ENCODE measurements at places on chromosomes 5 and 9. TPM values are rescaled to one million over a fixed set of nuclear protein-coding genes. Genes with fewer than 3 reads are reported as not detected.

TOR2A gene
- 15.6 TPM for polyA plus RNA-seq

CFAP77 gene
- polyA plus RNA-seq: 0.94 TPM

EIF4E1B gene
- not detected for polyA plus RNA-seq

DEPDC1B gene
- polyA plus RNA-seq: 26.0 TPM

SLC25A2 gene
- polyA plus RNA-seq: not detected

PCDHB10 gene
- 7.9 TPM for polyA plus RNA-seq

TESK1 gene
- polyA plus RNA-seq: 30.4 TPM

EPB41L4A gene
- polyA plus RNA-seq: 23.0 TPM

DNA sequence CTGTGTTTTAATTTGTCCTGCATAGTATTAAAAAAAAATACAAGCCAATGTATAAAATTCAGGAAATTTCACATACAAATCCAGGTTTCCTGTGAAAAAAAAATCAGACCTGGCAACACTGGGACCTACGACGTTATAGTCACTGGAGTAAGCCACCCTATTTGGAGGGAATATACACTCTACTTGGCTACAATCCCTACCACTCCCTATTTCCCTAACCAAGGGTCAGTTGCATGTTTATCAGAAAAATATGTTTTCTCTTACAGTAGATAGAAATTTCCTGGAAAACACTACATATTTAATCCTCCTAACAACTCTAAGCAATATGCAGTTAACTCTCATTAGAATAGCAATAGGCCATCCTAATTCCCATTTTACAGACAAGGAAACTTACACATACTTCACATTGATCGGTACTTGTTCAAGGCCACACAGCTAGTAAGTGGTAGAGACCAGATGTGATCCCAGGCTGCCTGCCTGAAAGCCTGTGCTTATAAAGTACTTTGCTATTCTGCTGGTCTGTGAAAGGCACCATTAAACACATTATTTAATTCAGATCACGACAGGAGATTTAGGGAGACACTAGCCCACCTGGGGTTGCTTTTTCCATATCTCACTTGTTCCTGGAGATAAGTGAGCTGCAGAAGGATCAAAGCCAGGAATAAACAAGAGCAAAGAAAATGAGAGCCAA lies 70.8 kb downstream of the MFAP3 start:
- DNase-seq: no peak

DNA sequence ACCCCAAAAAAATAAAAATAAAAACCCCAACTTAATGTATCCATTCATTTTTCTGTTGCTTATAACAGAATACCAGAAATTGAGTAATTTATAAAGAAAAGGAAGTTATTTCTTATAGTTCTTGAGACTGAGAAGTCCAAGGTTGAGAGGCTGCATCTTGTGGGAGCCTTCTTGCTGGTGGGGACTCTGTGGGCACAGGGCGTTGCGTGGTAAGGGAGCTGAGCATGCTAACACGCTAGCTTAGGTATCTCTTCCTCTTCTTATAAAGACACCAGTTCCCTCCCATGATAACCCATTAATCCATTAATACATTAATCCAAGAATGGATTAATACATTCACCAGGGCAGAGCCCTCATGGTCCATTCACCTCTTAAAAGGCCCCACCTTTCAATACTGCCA lies 150.9 kb downstream of the ZSWIM6 start:
- DNase-seq: no peak

GRCh38 chr5:150085950-150086715 lies at the start of gene CSF1R:
Gene CSF1R (minus strand): TSS chr5:150086554. CDS start chr5:150086427, 127 bp downstream.
- DNase-seq: no peak

DNA sequence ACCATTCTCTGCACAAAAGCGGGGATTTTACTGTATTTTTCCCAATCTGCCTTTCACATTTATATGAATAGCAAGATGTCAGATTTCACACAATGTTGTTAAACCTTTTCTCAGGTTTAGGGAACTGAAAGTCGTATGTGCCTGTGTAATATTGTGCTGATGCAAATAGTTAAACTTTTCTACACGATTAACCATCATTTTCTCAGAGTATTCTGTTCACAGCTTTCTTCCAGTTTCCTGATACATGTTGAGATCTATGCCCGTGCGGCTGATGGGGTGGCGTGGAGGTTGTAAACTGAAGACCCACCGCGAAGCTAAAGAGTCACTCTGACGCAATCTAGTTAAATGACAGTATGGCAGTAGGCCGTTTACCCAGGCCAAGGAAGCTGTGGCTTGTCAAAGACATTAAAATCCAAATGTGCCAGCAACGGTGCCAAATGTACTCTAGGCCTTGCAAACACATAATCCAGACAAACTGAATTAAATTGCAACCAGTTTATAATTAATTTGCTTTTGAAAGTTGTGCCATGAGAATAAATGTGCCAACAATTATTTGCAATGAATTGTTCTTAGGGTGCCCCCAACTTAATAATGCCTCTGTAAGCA lies 145.7 kb downstream of the EBF1 start:
- no peak for DNase-seq

DNA sequence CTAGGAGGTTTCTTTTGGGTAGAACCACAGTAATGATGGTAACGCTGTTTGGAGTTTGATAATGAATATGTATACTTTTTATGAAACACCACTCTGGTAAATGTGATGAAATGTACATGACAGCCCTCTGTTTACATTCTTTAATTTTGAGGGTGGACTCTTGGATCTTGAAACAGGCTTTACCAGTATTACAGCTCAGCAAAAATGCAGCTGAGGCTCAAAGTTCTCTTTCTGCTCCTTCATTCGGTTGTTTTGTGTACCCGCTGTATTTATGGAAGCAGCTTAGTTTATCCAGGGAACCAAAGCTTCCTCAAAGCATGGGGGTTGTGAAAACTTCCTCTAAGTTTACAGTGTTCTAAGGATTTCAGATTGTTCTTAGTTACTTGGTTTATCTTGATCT lies 11.1 kb downstream of the GAPVD1 start:
- no peak for DNase-seq

DNA sequence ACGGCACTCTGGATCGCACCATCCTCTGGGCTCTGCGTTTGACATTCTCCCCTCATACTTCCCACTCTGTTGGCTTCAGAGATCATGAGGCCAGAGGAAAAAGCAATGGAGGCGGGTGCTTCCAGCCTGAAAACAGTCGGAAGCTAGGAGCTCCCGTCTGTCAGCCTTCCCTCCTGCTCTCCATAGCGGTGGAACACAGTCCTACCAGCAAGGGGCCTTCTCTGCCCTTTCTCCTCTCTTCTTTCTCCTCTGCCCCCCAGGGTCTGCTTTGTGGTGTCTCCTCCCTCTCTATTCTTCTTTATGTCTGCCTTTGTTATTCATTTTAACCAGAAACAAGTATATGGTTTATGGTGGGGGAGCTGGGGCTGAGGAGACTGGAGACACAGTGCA lies 152.5 kb upstream of the NFIB start:
- DNase-seq: no peak

DNA sequence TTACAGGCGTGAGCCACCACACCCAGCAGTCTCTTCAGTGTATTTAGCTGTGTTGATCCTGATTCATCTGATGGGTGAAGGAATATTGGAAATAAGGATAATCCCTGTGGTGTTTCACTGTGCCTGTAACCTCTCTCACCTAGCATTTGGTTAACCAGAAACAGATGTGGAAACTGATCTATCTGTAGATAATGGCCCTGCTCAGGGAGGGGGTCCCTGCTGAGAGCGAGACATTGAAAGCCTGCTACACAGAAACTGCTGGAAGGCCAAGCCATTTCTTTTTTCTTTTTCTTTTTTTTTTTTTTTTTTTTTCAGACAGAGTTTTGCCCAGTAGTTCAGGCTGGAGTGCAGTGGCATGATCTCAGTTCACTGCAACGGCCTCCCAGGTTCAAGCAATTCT lies 28.4 kb downstream of the QRFP start:
- no peak for DNase-seq

- no peak for DNase-seq
Measured at GRCh38 chr9:94827584-94828304, 101.2 kb downstream of the AOPEP start.

DNA sequence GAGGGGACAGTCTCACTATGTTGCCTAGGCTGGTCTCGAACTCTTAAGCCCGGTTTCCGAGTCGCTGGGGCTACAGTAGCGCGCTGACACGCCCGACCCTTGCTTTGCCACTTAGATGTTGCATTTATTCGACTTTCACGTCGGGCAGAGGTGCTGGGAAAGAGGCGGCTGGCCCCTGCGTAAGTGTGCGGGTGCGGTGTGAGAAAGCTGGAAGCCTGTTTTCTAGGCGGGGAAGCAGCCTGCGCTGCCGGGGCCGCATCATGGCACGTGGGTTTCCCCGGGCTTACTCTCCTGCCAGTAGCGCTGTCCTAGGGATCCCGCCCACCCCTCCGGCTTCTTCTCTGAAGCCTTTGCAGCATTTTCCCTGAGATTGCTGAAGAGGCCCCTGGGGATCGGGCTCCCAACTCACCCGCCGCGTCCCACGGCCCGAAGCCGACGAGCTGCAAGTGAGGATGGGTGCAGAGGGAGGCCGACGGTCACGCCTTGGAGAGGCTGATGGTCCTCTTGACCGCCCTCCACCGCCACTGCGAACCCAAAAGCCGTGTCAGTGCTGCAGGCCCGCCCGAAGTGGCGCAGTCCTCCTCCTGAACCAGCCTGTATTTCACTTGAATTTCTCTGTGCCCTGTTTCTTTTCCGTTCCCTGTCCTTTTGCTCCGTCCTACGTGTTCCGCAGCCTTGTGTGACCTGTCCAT lies 5.8 kb upstream of the TRIM41 start:
- DNase-seq: no peak

GRCh38 chr5:175772747-175773533 lies 98.4 kb upstream of the CPLX2 start:
- no peak for DNase-seq

DNA sequence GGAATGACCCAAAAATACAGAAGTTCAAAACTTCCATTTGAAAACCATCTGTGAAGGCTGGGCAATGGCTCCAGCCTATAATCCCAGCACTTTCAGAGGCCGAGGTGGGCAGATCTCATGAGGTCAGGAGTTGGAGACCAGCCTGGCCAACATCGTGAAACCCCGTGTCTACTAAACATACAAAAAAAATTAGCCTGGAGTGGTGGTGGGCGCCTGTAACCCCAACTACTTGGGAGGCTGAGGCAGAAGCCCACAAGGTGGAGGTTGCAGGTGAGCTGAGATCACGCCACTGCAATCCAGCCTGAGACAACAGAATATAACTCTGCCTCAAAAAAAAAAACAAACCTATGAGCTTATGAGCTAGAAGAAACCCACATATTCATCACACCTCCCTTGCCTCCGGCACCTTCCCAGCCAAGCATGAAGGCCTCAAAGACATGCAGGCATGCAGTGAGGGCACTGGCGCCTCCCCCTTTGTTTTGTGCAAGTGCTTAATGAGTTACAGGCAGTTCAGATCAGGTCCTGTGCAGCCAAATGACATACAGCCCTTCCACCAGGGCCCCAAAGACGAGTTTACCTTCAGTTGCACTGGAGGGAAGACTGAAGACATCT lies 9.9 kb downstream of the HNRNPH1 start:
- DNase-seq: no peak

- DNase-seq: no peak
Measured at GRCh38 chr5:94784536-94785505, 166.4 kb downstream of the SLF1 start.

DNA sequence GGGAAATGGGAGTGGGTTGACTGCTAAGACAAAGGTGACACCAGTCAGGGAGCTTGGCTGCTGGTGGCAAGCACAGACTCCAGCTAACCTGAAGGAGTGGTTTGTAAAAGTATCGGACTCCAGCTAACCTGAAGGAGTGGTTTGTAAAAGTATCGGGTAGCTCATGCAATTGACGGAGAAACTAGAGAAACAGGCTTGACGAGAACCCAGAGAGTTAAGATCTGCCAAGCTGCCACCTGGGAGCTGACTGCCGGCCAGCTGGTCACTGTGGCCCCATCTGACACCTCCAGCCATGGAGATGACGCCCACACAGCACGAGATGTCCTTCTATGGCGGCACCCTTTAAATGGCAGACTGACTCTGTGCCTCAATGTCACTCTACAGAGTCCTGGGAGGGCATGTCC lies 28.3 kb upstream of the CRB2 start:
- no peak for DNase-seq

DNA sequence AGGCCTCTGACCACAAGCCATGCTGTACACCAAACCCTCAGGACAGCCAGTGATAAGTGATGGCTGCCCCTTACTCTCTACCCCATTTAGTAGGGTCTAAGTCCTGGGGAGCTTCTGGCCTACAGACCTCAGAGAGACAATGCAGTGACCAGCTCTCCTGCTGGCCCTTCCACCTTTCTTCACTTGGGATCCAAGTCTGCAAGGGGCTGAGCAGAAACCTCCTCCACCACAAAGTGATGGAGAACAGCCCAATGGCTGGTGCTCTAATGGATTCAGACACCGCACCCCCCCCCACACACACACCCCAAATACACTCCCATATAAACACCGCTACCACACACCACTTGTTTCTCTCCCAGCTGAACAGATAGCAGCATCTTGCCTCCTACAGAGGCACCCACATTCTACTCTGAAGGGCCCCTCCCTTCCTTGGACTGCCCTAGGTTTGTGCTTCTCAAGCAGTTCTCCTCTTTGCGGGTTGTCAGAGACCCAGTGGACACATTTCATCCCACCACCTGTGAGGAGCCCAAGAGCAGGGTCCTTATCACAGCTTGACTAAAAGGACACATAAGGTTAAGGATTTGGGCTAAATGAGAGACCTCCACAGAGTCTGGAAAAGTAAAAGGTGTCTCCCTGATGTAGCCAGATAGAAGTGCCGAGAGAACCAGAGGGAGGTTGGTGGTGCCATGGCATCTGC lies 1.3 kb upstream of the PDLIM4 start:
- no peak for DNase-seq

DNA sequence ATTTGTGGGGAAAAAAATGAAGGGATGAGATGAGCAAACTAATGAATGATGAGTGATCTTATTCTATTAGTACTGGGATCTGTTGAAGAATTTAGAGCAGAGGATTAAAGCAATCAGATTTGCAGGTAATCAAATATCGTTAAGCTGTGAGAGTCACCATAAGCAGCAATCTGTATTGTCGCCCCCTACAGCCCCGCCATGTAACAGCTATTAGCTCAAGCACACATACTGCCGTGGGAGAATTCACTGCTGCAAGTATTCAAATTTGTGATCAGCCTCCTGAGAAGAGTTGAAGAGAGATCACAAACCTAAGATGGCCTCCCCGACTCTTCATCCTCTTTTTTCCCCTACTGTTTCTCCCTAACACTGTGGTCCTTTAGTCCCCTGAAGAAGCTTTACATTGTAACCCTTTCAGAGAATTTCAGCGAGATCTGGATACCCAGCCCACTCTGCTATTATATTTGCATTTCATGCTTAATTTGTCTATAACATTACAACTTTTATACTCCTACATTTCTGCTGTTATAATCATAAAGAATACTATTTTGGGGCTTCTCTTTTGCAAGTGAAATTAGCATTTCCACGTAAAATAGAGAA lies 28.5 kb upstream of the PHF24 start:
- no peak for DNase-seq

GRCh38 chr5:7877851-7878250 lies 8.9 kb downstream of the MTRR start:
- no peak for DNase-seq

GRCh38 chr9:15901572-15901971 lies 348.7 kb downstream of the CCDC171 start:
- no peak for DNase-seq

- DNase-seq: no peak
Measured at GRCh38 chr5:168316139-168316578, 24.7 kb downstream of the WWC1 start.
